Nephron progenitor cell (in vitro differentiated cells): ENCODE measurements at places on chromosomes 16 and 17.

GRCh38 chr17:2023692-2024571 lies 1.2 kb downstream of the RTN4RL1 start:
- DNase-seq: peak; percentile 79

DNA sequence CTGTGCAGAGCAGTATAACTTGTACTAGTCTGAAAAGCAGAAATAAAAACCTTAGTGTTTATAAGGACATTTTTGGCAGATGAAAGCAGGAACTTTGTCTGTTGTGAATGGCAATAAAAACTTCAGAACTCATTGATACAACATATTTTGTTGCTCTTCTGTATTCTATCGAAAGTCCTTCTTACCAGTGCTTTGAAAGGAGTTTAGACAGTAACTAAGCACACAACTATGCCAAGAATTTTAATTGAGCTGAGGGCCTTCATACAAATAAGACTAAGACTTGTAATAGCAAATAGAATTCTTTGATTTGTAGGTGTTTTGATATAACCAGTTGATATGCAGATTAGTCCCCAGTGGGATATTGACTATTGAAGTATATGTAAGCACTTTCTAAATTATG lies 308.4 kb downstream of the ZFHX3 start:
- DNase-seq: no peak

DNA sequence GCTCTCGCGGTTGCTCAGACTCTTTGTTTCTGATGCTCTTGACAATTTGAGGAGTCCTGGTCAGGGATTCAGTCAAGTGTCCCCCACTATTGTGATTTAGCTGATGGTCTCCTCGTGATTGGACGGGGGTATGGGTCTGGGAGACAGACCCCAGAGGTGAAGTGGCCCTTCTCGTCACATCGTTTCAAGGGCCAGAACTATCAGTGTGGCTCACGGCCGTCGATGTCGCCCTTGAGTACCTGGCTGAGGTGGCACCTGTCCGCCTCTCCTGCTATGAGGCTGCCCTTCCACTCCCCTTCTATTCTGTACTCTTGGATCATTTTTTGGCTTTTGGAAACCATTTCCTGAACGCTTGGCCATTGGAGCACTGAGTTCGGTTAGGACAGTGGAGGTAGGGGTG lies 7.4 kb upstream of the MEAK7 start:
- DNase-seq: no peak

GRCh38 chr17:13584701-13585080 lies 17.0 kb downstream of the HS3ST3A1 start:
- DNase-seq: no peak

DNA sequence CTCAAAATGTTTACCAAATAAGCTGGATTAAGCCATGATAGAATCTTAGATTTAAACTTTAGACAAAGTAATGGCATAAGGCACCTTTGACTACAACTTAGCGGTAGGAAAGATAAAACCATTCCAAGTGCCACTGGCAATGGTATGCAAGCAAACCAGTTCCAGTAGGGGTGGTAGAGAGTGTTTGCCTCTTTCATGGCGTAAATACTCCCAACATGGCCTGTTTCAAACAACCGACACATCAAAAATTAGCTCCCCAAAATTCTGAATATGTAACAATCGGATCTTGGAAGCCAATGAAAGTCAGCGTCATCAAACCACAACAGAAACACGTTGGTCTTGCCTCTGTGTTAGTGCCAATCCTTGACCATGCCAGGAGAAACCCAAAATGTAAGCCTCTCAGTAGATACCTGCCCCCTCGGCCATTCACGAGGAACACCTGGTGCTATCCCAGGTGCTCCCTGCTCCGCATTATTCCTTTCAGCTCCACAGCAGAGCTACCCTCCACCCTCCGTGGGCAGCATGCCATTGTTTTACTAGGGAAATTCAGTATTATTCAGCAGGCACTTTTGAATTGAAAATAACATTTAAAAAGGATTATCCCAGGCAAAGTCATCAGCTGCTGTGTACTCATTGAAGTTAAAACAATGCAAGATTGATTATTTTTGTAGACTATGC lies 307.8 kb upstream of the CDH11 start:
- no peak for DNase-seq

DNA sequence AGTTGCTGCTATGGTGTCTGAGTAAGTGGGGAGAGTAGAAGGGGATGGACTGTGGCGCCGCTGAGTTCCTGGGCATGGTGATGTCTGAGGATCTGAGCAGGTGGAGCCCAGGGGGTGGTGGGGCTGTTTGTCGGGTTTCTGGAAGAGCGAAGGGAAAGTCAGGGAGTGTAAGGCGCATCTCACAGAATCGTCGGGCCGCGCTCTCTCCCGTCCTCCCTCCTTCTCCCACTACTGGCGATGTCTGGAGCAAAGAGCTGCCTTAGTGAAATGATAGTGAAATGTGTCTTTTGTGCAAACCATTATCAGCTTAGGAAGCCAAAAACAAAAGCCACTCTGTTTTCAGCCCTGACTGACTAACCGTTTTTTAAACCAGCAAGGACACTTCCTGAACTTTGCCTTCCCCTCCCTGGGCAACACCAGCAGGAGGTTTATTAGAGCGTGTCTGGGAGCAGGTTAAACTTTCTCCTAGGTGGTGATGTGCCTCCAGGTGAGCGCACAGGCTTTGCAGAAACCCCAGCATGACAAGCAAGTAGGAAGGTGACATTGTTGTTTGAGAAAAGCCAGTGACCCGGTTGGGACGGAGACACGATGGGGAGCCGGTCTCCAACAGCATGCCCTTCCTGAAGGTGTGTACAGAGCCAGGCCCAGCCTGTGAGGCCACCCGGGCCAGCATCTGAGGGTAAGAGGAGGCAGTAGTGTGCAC lies 49.1 kb downstream of the RAB11FIP3 start:
- no peak for DNase-seq

GRCh38 chr17:45101883-45102811 lies 30.2 kb downstream of the PLCD3 start:
- DNase-seq: no peak

DNA sequence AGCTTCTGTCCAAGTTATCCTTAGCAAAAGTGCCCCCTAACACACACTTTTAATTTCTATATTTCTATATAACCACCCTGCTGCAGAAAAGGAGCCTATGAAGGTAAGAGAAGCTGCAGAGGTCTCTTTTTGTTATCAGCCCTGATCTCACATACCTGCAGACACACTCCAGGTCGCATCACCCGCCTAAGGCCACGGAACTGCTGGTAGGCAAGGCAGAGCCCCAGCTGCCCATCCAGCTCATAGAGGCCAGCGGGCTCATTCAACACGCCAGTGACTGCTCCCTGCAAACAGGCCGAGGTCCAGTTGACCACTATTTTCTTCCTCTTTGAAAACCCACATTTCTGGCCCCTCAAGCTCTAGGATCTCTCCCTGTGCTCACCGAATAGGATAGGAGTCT lies 12.2 kb downstream of the CTC1 start:
- no peak for DNase-seq

GRCh38 chr16:73183611-73184092 lies 135.7 kb upstream of the ZFHX3 start:
- no peak for DNase-seq

DNA sequence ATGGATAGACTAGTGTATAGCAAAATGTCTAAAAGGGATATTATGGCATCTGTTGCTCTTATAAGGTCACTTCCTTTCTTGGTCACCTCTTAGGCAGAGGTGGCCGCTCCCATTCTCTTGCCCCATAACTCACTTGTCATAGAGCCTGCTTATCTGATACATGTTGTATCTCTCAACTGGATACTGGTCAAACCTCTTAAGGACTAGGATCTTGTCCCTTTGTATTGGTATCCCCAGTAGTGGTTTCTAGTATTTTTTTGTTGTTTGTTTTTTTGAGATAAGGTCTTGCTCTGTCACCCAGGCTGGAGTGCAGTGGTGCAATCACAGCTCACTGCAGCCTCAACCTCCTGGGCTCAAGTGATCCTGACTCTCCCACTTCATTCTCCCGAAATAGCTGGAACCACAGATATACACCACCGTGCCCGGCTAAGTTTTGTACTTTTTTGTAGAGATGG lies 27.0 kb downstream of the ZSWIM7 start:
- no peak for DNase-seq

DNA sequence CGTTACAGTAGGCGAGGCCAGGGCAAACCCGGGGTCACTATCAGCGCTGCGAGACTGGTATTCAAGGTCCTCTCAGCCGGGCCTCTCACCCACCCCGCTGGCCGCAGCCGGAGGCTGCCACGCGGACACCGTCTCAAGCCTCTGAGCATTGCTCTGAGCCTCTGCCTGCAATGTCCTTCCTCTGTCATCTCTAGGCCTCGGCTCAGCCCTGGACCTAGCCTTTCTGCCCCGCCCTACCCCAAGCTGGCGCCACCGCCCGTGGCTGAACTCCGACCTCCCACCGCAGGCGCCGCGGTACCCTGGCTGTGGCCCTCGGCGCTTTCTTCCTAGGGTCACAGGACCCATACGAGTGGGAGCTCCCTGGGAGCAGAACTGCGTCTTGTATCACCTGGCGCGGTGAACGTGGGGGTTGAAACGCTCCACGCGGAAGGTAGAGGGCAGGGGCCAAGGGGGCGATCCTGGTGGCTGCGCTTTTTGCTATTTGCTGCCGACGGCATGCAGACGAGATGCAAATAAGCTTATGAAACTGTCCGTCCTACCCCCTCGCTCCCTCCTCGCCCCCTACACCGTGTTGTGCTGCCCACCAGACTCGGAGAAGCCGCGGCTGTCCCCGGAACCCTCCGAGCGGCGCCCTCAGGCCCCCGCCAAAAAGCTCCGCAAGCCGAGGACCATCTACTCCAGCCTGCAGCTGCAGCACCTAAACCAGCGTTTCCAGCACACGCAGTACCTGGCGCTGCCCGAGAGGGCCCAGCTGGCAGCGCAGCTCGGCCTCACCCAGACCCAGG lies 3.7 kb downstream of the DLX4 start:
- DNase-seq: peak; percentile 37

DNA sequence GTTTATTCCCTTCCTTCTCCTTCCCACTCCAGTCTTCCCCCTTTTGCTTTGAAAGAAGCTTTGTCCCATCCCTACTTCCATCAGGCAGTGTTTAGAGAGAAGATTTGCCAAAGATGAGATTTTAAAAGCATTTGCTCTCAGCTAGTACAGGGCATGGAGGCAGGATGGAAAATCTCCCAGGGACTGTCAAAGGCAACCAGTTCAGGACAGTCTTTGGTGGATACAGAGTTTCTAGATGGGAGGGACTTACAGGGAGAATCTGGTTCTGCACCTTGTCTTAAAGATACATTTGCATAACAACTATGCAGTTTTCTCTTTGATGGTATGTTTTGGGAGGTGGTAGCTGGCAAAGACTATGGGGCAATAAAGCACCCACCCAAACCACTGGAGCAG lies 26.2 kb downstream of the CHD9 start:
- DNase-seq: no peak

DNA sequence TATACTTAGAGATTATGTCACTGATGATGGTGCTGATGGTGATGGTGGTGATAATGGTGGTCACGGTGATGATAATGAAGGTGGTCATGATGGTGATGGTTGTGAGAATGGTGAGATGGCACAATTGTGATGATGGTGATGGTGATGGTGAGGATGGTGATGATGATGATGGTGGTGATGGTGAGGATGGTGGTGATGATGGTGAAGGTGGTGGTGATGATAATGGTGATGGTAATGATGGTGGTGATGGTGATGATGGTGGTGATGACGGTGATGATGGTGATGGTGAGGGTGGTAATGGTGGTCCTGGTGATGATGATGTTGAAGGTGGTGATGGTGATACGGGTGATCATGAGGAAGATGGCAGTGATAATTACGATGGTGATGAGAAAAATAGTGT lies 5.5 kb upstream of the CDT1 start:
- no peak for DNase-seq

GRCh38 chr17:44832805-44833204 lies 2.7 kb upstream of the GJC1 start:
- DNase-seq: no peak

DNA sequence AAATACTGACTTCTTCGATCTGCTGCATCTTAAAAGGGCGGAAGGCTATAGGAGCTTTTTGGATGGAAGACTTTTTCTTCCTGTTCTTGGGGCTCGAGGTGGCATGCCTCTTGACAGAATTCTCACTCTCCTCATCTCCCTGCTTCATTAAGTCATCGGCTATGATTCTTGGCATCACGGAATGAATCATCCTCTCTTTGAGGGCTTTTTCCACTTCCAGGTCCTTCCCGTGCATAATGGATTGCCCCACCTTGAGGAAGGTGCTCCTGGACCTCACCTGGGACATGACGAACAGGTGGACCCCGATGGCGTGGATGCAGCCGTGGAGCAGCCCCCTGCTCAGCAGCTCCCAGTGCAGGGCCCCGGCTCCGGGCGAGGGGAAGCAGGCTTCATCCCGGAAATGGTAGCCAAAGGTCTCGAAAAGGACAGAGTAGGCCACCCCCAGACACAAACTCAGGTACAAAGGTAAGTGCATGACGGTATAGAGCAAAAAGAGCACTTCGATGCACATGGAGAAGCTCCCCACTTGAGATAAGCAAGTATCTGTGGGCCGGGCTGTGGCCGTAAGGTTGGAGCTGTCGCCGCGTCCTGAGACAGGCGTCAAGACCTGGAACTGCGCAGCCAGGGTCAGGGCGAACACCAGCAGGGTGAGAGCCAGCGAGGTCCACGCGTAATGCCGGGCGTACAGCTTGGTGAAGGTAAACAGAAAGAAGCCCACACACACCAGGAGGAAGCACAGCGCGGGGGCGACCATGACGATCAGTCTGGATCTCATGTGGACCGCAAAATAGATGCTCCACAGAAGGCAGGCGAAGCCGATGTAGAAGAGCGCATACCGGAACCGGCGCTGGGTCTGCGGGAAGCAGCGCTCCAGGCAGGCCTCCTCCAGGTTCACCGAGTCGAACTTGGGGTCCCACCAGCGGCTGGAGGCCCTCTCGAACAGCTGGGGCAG lies 1.7 kb downstream of the ADCY9 start:
- no peak for DNase-seq

- no peak for DNase-seq
These were observed 74.1 kb downstream of the MYH11 start for GRCh38 chr16:15782573-15783365.

DNA sequence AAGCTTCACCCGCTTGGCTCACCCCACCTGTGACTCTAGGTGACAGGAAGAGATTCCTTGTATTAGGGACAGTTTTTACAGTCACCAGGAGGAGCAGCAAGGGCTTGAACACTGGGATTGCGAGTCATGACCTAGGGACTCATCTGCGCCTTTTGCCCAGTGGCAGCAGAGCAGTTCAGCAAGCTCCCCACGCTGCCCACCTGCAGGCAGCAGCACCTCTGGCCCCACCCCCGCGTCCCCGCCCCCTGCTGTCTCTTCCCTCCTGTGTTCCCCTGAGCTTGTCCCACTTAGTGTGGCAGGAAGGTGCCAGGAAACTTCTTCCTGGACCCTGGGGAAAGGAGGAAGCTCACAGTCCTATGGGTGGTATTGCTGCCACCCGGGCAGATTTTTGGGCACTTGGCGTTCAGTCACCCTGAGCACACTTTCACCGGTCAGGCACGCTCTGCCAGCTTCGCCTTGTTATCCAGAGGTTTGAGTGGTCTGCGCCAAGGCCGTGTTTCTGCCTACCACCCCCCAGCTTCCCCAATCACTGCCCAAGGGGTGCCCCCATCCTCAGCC lies 8.7 kb downstream of the MMP15 start:
- DNase-seq: no peak

GRCh38 chr16:72928090-72928981 lies 119.6 kb downstream of the ZFHX3 start:
- DNase-seq: no peak

GRCh38 chr17:66309793-66310192 lies 7.4 kb downstream of the PRKCA start:
- DNase-seq: no peak

GRCh38 chr16:19502395-19503131 lies 19.3 kb downstream of the GDE1 start:
- peak; percentile 83 for DNase-seq
